A172 (cell line): ENCODE measurements at places on chromosomes 2 and 18. TPM values are rescaled to one million over a fixed set of nuclear protein-coding genes. Genes with fewer than 3 reads are reported as not detected.
A peak's percentile ranks its signal among the peaks of the same experiment; 100 is the strongest.

The FBXO41 gene
- total RNA-seq: 2.4 and 2.9 TPM in 2 replicates

The IL18R1 gene
- total RNA-seq: not detected in 2 replicates

The YES1 gene
- total RNA-seq: 148 and 171 TPM in 2 replicates

The RND3 gene
- total RNA-seq: 155 and 205 TPM in 2 replicates

The MTCL1 gene
- 33.6 and 39.6 TPM in 2 replicates for total RNA-seq

The ALKAL2 gene
- not detected in 2 replicates for total RNA-seq

The B3GNT7 gene
- total RNA-seq: 0.17 TPM in 1 of 2 replicates, not detected in the other

The MAPRE3 gene
- 7.1 and 9.7 TPM in 2 replicates for total RNA-seq

The IGFBP5 gene
- total RNA-seq: 4.2 and 4.4 TPM in 2 replicates

The ZNF385B gene
- total RNA-seq: 0.22 TPM in 1 of 2 replicates, not detected in the other

The AAK1 gene
- total RNA-seq: 44.7 and 48.1 TPM in 2 replicates

The ASAP2 gene
- total RNA-seq: 20.4 and 24.4 TPM in 2 replicates

The TMEM17 gene
- total RNA-seq: 3.7 and 5.6 TPM in 2 replicates

The SRD5A2 gene
- not detected in 2 replicates for total RNA-seq

The ACMSD gene
- total RNA-seq: not detected in 2 replicates

The ANKRD36B gene
- total RNA-seq: 14.1 and 15.9 TPM in 2 replicates

The HOXD11 gene
- 17.3 and 23.9 TPM in 2 replicates for total RNA-seq

The NYAP2 gene
- total RNA-seq: not detected in 2 replicates

The ANKRD29 gene
- total RNA-seq: 3.8 and 4.0 TPM in 2 replicates

The MARCHF4 gene
- total RNA-seq: 6.4 and 6.9 TPM in 2 replicates

- DNase-seq: no peak
Measured at GRCh38 chr2:54593249-54593648, 130.2 kb upstream of the EML6 start.

DNA sequence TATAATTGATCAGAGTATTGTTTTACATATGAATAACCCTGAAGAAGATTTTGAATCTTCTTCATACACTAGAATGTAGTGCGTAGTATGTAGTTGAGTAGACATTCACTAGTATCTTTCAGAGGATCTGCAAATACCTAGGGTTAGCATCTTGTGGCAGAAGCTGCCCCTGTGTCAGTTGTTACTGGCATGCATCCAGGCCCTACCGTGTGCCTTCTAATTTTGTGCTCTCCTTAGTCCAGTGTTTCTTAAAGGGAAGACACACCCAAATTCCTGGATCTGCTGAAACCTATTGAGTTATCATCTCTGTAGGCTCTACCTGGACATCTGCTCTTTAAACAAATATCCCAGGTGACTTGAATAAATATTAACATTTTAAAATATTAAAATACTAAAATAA is 99.7 kb upstream of the SERTAD2 start:
- no peak for DNase-seq

DNA sequence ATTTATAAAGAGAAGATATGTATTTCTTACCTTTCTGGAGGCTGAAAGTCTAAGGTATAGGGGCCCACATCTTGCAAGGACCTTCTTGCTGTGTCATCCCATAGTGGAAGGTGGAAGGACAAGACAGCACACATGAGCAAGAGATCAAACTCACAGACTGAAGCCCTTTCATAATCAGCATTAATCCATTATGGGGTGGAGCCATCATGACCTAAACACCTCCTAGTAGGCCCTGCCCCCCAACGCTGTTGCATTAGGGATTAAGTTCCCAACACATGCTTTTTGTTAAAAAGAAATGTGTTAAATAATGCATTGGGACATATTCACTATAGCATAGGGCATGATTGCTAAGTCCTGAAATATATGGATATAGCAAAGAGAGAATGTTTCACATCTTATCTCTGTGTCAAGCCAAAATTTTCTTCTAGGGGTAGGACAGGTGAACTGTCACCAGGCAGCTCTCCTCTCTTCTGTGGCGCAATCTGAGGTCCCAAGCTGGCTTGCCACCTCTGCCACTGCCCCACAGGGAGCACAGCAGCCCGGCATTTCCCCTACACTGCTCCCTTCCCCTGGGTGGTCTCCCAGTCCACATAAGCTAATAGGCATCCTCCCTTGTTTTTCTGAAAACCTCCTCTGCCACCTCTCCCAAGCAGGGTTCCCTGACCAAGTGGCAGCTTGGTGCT is 8.3 kb upstream of the CTIF start:
- no peak for DNase-seq

GRCh38 chr2:72828840-72829507 is 3.1 kb upstream of the EXOC6B start:
- no peak for DNase-seq

GRCh38 chr2:235757212-235757611 is 263.4 kb downstream of the AGAP1 start:
- no peak for DNase-seq

GRCh38 chr2:39411181-39411944 is 25.7 kb downstream of the MAP4K3 start:
- DNase-seq: peak; percentile 90

GRCh38 chr2:66463206-66463755 is 28.4 kb downstream of the MEIS1 start:
- DNase-seq: peak; percentile 13

DNA sequence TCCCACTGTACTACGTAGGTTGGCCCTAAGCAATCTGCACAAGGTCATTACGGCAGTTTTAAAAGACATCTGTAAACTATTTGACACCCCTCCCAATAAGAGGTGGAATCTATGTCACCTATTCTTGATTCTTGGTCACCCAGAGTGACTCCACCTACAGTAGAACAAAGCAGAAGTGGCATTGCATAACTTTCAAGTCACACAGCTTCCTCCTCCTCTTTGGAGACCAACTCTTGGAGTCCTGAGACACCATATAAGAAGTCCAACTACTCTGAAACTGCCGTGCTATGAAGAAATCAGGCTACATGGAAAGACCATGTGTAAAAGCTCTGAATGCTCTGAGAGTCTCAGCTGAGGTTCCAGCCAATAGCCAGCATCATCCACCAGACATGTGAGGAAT is 253.5 kb upstream of the CDH20 start:
- no peak for DNase-seq

DNA sequence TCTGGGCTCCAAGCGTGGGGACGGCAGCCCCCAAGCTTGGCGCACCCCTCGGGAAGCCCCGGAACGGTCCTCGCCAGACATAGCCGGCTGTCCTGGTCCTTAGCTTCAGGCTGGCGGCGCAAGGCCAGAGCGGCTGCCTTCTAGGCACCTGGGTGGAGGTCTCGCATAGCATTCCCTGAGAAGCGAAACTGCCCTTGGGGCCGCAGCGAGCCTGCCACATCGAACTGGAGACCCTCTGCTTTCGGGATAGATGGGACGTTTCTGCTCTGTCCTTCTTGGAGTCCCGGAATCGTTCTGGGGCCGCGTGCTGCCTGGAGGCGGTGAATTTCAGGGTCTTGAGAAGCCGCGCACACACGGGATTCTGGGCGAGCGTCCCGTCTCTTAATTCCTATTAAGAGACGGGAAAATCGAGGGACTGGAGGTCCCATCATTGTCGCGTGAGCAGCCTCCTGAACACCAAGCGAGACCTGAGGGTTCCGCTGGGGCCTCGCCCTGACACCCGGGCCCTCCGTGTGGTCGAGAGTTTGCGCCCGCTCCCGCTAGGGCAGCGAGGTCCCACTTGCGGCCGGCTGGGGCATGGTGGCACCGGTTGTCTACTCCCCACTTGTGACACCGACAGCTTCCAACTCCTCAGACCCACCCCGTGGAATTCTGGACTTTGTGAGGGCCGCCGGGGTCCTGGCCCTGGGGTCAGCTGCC is 9.7 kb upstream of the EN1 start:
- no peak for DNase-seq

DNA sequence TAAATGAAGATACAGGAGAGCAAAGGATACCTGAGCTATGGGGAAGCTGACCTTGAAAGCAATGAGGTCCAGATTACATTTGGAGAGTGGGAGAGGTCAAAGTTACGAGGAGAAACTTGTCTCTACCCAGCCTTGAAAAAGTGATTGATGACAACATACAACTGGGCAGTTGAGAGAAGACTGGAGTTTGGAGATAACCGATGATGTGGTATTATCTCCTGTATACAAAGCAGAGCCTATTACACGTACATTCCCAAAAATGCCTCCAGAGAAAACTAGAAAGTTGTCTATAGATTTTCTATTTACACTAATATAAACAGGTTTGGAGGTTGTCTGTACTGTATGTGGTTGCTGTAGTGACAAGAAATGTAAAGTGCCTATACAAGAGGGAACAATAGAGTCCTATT is 28.3 kb downstream of the ARL5A start:
- DNase-seq: no peak

DNA sequence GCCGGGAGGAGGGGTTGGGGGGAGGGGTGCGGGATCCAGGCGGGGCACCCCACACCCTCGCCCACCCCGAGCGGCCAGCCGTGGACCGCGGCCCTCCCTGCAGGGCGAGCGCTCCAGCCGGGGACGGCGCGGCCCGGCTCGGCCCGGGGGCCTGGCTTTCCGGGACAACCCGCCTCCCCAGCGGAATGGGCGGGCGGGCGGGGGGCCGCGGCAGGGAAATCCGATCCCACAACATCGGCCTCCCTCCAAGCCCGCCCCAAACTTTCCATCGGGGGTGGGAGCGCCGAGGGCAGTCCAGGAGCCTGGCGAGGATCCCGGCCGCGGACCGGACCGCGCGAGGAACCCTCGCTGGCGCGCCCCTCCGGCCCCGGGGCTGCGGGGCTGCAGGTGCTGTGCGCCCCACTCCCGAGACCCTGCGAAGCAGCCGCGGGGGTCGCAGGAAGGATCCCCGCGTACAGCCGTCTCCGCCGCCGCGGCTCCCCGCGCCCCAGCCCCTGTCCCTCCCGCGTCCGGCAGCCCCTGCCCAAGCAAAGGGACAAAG is 529 bp downstream of the SEMA4C start:
- DNase-seq: peak; percentile 45

GRCh38 chr18:10301831-10302483 is 152.5 kb upstream of the APCDD1 start:
- DNase-seq: no peak

- DNase-seq: no peak
Measured at GRCh38 chr2:53356291-53356905, 411.2 kb upstream of the CHAC2 start.

GRCh38 chr18:48390641-48391040 is 18.5 kb downstream of the ZBTB7C start:
- no peak for DNase-seq

GRCh38 chr2:62787386-62787785 is 81.9 kb downstream of the EHBP1 start:
- DNase-seq: peak; percentile 50

GRCh38 chr2:232085164-232085563 is 123.7 kb downstream of the DIS3L2 start:
- no peak for DNase-seq

DNA sequence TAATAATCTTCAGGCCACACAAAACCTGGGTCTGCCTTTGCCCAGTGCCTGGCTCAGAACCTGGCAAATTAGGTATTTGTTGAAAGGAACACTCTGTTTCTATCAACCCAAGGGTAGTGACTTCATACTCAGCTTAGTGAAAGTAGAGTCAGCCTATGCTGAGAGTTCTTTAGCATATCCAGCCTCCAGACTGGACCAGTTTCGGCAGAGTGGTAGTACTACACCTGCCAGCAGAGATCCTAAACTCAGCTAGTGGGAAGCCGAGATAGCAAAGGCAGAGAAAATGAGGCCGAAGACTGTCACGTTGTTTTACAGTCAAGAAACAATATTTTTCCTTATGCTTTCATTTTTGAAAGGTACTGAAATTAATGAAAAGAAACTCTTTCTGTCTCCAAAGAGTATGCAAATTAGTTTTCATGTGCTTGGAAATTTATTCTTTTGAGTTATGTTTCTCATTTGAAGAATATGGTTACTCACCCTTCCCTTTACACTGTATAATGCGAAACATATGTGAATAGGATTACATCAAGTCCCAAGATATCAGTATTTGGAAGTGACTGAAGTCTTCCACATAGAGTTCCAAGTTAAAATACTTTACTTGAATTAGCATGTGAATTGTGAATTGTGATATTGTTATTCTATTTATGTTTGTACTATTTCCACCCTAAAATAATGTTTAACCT is 52.2 kb upstream of the UGP2 start:
- DNase-seq: no peak

GRCh38 chr18:41624460-41624859 is 330.6 kb upstream of the PIK3C3 start:
- peak; percentile 37 for DNase-seq

- DNase-seq: no peak
Measured at GRCh38 chr18:54859667-54860421, 31.6 kb downstream of the RAB27B start.

GRCh38 chr2:2664989-2665833 is 334.1 kb upstream of the MYT1L start:
- DNase-seq: peak; percentile 92

GRCh38 chr18:44594799-44595467 is 85.8 kb upstream of the SETBP1 start:
- peak; percentile 41 for DNase-seq

DNA sequence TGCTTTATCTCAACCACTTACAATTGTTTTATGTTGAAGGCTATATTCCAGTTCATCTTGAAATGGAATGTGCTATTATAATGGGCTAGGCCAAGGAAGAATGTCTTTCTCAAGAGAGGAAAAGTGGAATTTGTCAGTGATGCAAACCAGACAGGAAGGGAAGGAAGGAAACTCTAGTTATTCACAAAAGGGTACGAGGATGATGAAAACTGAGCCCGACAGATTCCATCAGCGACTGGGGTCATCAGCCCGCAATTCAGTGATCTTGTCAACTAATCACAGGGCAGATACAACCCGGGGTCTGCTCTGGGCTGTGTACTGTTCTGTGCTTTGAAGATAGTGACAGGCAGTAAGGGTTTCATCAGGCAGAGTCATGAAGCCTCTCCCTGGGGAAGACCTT is 23.4 kb upstream of the LYPD6 start:
- no peak for DNase-seq
